Inflammatory macrophage treated with lipopolysaccharide for 4 hours (primary cell): ENCODE measurements at places on chromosomes 3 and 15.

DNA sequence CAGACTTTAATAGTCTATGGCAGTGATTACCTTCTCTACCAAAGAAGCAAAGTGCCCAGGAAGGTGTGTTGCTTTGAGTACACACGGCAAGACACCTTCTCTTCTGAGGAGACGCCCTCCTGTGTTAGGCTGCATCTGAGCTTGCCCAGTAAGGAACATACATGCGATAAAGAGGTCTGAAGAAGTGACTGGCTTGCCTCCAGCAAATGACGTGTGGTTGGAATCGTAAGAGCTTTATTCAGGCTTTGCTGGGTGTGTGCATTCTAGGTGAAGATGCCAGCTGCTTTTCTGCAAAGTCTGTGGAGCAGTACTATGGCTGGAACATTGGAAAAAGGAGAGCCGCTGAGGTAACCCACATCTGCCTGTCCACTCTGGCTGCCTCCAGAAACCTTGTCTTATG lies 22.4 kb downstream of the MAP6D1 start:
- no peak for DNase-seq

DNA sequence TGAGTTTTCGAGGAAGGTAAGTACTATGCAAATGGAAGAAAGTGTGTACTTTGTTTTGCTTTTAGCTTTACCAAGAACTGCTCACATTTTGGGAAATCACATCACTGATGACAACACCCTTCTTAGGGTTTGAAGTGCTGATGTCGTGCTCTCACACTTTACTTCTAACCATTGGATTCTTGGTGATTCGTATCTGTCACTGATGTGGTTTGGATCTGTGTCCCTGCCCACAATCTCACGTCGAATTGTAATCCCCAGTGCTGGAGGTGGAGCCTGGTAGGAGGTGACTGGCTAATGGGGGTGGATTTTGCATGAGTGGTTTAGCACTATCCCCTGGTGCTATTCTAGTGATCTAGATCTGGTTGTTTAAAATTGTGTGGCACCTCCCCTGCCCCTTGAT lies 75.4 kb upstream of the RGMA start:
- no peak for DNase-seq

GRCh38 chr15:58710701-58711100 lies 38.8 kb downstream of the ADAM10 start:
- no peak for DNase-seq

GRCh38 chr3:195468391-195468776 lies 25.6 kb upstream of the ACAP2 start:
- no peak for DNase-seq

GRCh38 chr15:94375997-94376396 lies 144.6 kb downstream of the MCTP2 start:
- DNase-seq = no peak

- peak; percentile 87 for DNase-seq
These were observed 19.5 kb downstream of the SETMAR start for GRCh38 chr3:4322635-4323034.

GRCh38 chr3:25289156-25289555 lies 138.9 kb upstream of the RARB start:
- DNase-seq = no peak

DNA sequence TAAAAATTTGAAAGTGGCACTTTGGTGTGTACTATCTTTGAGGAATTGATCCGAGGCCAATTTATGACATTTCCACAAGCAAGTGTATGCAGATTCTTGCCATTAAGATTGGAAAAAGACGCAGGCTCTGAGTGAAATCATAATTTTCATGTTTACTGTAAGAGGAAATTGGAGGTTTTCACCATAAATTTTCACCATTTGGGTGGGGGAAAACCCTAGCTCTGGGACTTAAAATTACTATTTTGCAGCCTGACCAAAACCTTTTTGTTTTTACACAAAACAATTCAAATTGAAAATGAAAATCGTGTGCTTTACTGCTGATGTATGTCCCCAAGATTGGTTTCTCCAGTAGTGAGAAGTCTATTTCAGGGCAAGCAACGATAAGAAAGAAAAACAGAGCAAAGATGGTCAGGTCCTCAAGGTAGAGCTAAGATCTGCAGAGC lies 282.6 kb downstream of the FOXP1 start:
- DNase-seq = no peak

DNA sequence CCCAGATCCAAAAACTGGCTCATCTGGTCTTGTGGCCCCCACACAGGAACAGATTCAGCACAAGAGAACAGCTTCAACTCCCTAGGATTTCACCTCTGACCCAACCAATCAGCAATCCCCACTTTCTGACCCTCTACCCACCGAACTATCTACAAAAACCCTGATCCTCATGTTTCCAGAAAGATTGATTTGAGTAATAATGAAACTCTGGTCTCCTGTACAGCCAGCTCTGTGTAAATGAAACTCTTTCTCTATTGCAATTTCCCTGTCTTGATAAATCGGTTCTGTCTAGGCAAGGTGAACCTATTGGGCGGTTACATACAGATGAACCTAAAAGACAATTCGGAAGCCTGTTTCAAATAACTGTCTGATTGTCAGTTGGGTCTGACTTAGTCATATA lies 847.6 kb upstream of the ALCAM start:
- no peak for DNase-seq

GRCh38 chr3:124962403-124962940 lies 27.9 kb upstream of the MUC13 start:
- no peak for DNase-seq

GRCh38 chr3:63864008-63864964 lies 619 bp downstream of the ATXN7 start:
- DNase-seq = peak; percentile 45

- peak; percentile 32 for DNase-seq
These were observed 23.4 kb upstream of the SEC13 start for GRCh38 chr3:10344147-10344943.

DNA sequence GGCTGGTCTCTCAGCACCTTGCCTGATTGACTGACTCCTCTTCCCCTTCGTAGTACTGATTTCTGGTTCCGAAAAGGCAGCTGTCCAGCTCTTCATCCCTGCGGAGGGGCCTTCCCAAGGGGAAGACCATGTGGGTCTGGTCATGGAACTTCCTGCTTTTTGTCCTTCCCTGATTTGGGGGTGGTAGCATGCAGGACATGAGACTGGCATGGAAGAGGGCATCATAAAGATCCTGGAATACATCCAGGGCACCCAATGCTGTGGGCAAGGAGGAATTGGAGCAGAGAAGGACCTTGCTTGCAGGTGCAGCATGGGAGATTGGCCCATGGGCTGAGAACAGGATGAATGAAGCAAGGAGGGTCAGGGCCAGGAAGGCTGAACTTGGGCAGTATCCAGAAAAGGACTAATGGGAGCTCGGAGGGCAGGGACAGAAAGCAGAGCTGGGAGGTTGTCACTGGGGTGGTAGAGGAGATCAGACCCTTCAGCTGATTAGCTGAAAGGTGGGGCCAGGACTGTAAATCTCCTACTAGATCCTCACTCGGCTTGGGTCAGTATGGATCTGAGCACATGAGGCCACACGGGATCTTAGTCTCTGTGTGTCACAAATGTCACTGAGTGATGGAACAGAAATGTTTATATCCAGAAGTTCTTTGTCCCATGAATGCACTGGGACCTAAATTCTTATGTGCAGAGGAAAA lies 59.5 kb downstream of the AMOTL2 start:
- DNase-seq = no peak

GRCh38 chr3:101615525-101615924 lies 41.5 kb downstream of the PCNP start:
- no peak for DNase-seq

- no peak for DNase-seq
These were observed 136.8 kb upstream of the PLXNA1 start for GRCh38 chr3:126845920-126846715.

- no peak for DNase-seq
These were observed 80.8 kb upstream of the FHIT start for GRCh38 chr3:61331929-61332552.

DNA sequence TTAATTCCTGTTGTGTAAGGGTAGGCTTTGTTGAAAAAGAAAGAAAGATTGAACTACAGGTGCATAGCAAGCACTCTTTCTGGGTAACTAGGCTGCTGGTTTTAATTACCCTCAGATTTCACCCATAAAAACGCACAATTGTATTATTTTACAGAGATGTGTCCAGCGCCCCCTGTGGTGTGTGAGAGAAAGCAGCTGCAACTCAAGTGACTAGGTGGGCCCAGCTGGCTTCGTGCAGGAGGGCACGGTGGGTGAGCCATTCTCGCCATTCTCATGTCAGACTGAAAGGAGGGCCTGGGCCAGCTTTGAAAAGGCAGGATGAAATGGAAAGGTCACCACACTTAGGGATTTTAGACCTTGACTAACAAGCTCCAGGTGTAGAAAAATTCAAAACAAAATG lies 122.6 kb downstream of the LRIG1 start:
- DNase-seq = no peak

DNA sequence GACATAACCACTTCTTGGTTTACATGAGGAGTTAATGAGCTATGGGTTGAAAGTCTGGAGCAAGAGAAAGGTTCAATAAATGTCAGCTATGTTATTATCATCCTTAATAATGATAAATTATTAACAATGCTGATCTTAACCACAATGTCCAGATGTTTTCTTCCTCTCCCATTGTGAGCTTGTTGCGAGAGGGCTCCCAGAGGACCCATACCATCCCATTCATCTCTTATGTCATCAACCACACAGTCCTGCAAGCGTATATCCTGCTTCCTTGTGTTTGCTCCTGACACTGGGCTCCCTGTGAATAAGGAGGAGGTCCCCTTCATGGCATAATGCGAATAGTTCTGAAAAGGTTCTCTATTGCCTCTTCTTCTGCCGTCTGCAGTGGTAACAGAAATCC lies 266.8 kb downstream of the TLE3 start:
- DNase-seq = no peak

DNA sequence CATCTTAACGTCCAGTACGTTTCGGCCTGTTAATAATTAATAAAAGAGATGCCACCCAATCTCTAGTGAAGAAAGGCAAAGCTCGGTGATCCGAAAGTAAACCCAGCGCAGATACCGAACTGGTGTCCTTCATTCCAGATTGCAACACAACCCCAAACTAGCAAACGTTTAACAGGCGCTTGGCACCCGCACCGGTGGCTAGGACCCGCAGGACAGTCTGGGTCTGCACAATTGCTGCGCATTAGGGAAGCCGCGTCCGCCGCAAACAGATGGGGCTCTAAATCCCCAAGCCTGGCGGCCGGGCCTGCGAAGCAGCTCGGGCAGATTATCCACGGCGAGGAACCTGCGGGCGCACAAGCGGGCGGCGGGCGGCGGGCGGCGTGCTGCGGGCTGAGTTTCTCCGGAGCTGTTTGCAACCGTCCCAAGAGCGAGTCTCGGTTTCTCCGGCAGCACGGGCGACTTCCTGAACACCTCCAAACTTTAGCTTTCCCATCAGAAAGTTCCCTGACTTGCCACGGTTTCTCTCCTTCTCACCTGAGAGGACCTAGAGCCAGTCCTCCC lies 112.1 kb upstream of the ICE2 start:
- DNase-seq = peak; percentile 22

- DNase-seq = no peak
These were observed 115.4 kb upstream of the C15orf61 start for GRCh38 chr15:67405208-67406191.

DNA sequence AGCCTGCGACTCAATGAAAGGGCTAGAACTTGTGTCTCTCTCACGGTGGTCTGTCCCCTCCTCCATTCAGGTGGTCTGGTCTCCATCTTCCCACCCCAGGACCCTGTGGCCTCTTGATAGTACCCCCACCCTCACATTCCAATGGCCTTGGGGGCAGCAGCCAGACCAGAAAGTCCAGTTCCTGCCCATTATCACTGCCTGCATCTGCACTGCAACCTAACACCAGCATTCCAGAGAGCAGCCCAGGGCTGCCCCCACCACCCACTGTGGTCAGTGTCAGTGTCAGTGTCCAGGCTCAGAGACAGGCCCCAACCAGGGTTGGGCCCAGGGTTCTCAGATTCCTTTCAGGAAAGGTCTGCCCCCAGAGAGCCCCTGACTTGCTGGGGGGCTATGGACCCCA lies 12.6 kb downstream of the IGDCC3 start:
- DNase-seq = no peak

GRCh38 chr3:30804984-30805383 lies 89.5 kb downstream of the GADL1 start:
- peak; percentile 18 for DNase-seq

GRCh38 chr3:97241417-97241816 lies 427.0 kb downstream of the EPHA6 start:
- DNase-seq = no peak

GRCh38 chr3:148773805-148774204 lies 53.8 kb upstream of the CPB1 start:
- DNase-seq = no peak

GRCh38 chr15:63474810-63475316 lies 29.5 kb upstream of the USP3 start:
- peak; percentile 94 for DNase-seq

GRCh38 chr3:174208161-174208560 lies 651.0 kb upstream of the NAALADL2 start:
- no peak for DNase-seq

- DNase-seq = peak; percentile 92
These were observed 3.0 kb upstream of the RYK start for GRCh38 chr3:134253475-134254226.

DNA sequence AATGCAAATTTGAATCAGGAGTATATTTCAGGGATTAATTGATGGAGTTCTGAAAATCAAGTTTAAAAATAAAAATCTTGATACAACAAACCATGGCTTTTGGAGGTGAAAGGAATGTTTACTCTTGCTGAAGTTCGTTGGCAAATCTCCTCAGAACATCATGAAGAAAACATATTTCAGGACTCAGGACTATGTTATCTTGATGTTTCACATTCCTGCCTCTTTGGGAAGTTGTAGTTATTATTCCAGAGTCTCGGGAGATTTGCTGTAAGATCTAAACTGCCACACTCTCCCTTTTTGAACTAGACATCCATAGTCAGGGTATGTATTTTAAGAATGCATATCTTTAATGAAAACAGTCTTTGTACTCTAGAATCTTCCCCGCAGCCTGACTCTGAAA lies 271.2 kb downstream of the RBMS3 start:
- DNase-seq = no peak

DNA sequence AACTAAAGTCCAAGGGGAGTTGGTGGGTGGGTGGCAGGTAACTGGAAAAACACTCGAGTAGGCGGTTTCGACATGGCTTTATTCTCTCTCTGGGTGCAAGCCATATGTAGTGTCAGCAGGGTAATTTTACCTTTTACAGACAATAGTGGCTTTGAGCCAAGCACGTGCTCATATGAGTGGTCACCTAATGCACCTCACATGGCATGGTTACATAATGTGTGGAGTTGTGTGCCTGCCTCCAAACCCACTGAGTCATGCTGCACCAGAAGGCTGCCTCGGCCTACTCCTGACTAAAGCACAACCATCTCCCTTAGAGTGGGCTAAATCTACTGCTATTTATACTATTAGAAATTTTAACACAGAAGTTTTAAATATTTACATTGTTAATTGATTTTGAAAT lies 16.5 kb downstream of the CCRL2 start:
- DNase-seq = peak; percentile 60

- DNase-seq = no peak
These were observed 156.9 kb downstream of the SUCNR1 start for GRCh38 chr3:152030320-152030719.

DNA sequence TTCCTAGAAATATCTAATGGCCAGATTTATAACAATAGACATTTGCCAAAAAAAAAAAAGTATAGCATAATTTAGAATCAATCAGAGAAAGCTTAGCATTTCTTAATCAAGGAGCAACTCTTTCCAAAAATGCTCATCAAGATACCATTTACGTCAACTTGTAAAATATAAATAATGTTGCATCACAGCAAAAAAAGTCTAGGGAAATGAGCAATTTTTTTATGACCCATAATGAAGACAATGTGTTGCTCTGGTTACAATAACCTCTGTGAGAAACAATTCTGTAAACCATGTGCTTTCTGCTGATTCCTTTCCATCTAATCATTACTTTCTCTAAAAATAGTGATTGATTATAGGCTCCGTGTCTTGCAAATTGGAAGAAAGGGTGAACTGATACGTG lies 36.3 kb downstream of the KBTBD8 start:
- DNase-seq = no peak

GRCh38 chr3:152192050-152192449 lies 76.7 kb upstream of the MBNL1 start:
- no peak for DNase-seq
